ENCODE measurements at places on chromosomes 11 and 22.

GRCh38 chr11:124233376-124233775 lies 7.5 kb upstream of the OR8G1 start:
- DNase-seq: no peak

DNA sequence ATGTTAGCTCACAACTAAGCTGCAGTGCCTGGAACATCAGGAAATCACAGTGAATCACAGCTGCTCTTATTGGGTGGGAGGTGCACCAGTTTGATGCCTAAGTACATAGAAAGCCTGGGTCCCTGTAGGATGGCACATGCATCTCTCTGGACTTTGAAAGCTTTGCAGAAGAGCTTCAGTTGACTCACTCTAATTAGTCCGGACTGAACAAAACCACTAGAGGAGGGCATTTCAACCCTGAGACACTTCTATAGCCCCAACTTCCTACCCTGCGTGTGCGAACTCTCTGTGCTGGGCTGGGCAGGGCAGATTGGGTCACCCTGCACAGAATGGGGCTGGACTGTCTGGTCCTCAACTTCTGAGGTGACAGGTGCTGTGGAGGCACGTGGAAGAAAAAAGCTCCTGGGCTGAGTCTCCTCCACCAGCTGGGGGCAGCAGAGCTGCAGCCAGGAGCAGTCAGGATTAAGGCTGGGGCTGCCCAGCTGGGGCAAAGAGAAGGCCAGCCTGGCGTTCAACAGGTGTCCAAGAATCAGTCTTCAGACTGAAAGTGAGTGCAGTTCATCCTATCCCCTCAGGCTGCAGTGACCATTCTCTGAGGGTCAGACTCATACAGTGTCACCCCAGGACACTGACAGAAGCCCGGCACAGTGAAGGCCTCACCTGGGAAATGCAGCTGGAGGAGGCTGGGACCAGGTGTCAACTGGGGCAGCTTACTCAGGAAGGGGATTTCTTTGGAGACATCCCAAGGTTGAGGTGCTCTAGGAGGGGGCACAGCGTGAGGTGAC lies 22.1 kb downstream of the GGTLC2 start:
- no peak for DNase-seq

GRCh38 chr11:396948-397548 lies 3.0 kb downstream of the PKP3 start:
- DNase-seq: peak; percentile 67

DNA sequence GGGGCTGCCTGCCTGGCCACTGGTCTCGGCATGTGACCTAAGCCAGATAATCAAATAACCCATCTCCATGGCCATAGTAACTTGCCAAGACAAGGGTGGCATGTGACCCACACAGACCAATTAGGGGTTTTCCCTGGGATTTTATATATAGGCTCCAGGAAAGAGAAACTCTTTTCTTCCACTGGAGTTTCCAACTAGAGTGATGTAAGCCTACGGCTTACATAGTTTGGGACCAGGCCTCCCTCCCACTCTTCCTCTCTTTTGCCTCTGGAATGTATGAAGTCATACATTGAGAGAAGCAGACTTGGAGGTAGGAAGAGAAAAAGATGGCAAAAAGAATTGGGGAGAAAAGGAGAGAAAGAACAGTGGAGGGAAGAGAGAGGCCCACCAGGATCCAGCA lies 84.6 kb upstream of the LDLRAD3 start:
- peak; percentile 3 for DNase-seq

DNA sequence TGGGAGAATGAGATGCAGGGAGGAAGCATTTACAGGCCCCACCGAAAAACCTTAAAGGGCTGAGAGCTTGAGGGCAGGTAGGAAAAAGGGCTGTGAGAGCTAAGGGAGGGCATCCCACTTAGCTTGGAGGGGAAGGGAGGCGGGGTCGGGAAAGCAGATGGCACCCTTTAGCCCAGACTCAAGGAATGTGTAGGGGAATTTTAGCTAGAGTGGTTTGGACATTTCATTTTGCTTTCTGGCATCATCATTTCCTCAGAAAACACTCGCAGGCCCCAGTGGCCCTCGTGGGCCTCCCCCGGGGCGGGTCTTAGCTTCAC lies 846 bp upstream of the STIM1 start:
- no peak for DNase-seq

DNA sequence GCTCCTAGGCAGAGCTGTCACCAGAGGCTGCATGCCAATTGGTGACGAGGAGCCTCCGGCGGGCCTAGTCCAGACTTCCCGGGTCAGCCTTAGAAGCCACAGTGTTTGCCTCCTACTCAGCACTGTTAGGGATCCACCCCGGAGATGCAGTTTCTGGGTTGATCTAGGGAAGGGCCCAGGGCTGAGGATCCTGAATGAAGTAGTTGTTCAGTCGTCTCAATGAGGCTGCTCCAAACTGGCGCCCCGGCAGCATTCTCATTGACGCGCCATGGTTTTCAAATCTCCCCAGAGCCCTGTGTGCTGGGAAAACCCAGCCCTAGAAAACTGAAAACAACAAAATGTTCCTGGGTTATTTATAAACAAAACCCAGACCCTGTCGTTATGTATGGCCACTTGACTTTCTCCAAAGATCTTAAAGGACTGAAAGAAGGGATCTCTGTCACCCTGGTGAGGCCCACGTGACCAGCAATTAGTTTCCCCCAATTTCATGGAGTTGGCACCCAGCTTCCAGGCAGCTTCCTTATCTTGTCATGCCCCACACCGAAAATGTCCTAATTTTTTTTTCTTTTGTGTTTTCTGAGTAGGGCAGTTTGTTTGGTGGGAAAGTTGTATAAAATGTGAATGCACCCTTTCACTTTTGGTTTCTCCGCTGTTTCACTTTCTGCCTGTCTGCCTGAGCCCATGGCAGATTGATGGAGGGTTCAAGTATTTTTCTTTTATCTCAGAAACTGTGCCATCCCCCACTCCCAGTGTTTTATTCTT lies 2.0 kb upstream of the EHD1 start:
- no peak for DNase-seq

- DNase-seq: peak; percentile 99
These were observed 450.4 kb downstream of the MIAT start for GRCh38 chr22:27107824-27108223.

DNA sequence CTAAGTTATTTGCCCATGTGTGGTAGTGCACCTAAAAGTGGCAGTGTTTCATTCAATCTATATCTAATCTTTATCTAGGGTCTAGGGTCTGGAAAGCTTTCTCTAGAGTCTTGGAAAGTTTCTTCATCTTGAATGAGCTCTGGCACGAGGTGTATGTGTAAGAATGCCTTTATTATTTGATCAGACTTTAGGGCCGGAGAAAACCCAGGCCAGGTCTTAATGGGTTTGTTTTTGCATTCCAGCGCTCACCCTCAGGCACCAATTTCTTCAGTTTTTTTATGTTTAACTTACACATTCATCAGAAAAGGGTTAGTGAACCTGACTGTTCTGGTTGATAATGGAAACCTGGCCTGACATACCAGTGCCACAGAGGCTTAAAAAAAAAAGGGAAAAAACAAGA lies 68.3 kb upstream of the SLN start:
- no peak for DNase-seq

- no peak for DNase-seq
These were observed 5.8 kb upstream of the JAM3 start for GRCh38 chr11:134063124-134063495.

DNA sequence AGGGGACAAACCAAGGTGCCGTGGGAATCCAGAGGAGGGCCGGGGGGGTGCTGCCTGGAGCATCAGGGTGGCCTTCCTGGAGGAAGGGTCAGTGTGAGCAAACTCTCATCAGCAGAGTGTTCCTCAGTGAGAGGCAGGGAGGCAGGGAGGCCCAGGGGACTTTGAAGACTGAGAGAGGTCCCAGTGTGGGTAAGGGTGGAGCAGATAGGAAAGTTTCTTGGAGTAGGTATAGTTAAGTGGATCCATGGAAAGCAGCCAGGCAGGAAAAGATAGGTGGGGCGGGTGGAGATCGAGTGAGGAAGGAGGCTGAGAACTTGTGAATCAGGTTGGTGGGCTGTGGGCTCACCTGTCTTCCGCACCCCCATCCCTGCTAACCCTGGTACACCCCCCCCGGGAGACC lies 9.3 kb downstream of the UPK3A start:
- DNase-seq: no peak

DNA sequence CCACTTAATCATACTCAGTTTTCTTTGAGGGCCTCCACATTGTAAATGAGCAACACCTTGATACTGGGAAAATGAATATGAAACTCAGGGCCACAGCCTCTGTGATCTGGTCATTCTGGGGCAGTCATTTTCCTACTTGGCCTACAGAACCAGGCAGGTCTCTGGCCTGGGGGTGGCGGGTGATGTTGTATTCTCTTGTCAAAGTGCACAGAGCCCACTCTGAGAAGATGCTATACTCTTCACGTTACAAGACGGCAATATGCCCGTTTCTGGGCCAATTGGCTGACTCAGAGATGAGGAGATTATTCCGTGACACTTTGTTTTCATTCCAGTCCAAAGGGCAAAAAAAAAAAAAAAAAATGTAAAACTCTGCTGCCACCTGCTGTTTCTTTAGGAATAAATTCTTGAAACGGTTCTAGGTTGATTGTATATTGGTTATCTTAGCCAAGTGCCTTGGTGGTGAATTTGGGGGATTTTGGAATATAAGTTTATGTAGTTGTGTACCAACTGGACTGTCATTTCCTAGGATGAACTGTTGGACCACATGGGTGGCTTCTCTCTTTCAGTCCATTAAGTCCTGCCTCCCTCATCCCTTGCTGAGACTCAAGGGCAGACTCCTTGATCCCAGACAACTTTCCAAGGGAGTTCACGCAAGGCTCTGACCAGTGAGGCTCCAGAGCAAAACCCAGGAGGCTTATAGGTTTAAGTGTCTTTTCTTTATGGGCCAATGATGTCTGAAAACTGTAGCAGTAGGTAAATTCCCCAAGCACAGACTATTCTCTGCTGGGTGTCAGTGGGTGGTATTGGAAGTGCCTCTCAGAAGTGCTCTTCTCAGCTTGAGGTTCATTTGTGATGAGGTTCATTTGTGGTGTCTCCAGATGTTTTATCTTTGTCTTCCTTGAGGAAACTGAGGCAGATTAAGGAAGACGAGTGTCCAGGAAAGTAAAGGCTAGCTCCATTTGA lies 18.2 kb downstream of the ADM start:
- DNase-seq: peak; percentile 94

DNA sequence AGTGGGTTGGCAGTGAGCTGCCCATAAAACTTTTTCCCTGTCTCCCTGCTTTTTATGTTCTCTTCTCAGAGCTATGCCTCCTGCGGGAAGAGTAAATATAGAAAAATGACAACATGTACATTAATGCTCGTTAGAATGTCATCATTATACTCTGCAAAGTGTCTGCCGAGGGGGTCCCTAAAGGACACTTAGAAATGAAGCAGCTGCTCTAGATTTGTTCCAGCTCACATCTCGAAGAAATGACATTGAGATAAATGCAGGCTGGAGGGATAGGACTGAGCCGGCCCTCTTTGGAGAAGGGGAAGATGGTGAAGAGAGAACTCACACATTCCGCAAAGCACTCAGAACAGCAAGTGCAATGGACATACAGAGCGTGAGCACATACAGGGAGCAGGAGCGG lies 240.0 kb downstream of the NXPE2 start:
- DNase-seq: no peak

GRCh38 chr11:3148990-3149851 lies 15.9 kb downstream of the OSBPL5 start:
- DNase-seq: no peak

DNA sequence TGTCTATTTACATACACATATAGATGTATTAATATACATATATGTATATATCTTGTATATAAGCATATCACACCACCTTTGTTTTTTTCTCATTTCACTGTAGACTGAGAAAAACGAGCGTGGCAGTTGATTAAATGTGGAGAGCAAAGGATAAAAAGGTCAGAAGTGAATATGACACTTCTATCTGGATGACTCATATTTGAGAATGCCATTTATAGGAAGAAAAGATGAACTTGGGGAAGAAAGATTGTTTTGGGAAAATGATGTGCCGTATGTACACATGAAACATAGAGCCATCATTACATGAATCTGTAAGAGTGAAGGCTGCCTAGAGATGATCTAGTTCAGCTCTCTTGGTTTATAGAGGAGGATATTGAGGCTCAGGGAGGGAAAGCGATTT lies 28.7 kb downstream of the AMOTL1 start:
- no peak for DNase-seq

GRCh38 chr22:49730656-49731055 lies 97.0 kb downstream of the BRD1 start:
- DNase-seq: no peak

GRCh38 chr11:2772544-2773031 lies 72.8 kb upstream of the KCNQ1OT1 start:
- DNase-seq: peak; percentile 53

GRCh38 chr22:17633217-17633997 lies 4.9 kb upstream of the ATP6V1E1 start:
- peak; percentile 88 for DNase-seq

GRCh38 chr11:80414181-80415165 lies 973.6 kb upstream of the TENM4 start:
- DNase-seq: peak; percentile 9

GRCh38 chr11:65058012-65058411 lies 341 bp downstream of the NAALADL1 start:
- no peak for DNase-seq

DNA sequence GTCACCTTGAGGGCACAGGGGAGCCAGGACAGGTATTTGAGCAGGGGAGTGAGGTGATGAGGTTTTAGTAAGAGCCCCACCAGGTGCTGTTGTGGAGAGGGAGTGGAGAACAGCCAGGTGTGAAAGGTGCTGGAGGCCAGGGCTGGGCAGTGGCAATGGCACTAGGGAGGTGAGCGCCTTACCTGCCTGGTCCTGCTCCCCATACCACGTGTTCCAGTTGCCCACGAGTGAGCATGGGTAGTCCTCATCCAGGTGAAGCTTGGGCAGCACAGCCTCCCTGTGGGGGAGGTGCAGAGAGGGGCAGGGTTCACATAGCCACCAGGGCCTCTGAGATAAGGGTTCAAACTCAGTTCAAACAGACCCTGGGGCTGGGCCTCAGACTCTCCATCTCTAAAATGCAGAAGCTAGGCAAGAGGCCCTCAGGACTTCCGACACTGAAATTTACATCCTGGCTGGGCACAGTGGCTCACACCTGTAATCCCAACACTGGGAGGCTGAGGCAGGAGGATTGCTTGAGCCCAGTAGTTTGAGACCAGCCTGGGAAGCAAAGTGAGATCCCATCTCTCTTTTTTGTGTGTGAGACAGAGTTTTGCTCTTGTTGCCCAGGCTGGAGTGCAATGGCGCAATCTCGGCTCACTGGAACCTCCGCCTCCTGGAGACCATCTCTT lies 11.8 kb downstream of the NIPSNAP1 start:
- DNase-seq: no peak

DNA sequence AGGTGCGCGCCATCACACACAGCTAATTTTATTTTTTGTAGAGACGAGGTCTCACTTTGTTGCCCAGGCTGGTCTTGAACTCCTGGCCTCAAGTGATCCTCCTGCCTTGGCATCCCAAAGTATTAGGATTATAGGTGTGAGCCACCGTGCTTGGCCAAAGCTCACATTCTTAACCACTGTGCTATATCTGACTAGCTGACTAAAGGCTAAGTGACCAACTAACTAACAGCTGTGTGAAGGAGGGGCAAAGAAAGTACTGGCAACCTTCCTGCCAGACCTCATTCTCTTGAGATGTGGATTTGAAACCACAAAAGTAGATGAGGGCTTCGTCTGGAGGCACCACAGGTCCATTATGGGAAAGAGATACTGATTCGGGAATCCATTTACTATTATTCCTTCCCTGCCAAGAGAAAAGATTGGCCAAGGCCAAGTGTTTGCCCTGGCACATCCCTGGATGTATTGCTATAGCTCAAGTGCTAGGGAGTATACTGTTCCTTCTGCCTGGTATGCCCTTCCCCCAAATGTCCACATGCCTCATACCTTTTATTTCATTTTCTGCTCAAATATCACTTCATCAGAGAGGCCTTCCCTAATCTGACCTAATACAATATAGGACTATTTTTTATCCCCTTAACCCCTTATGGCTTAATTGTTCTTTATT lies 52.7 kb upstream of the RRM1 start:
- DNase-seq: no peak

Data from fibroblast of skin of right biceps (primary cell).